H7 (cell line): ENCODE measurements at places on chromosomes 6 and 20.
A peak's percentile ranks its signal among the peaks of the same experiment; 100 is the strongest.

- DNase-seq, result peak; percentile 4
Measured at GRCh38 chr6:135537741-135538301, 40.3 kb upstream of the AHI1 start.

- DNase-seq, result no peak
Measured at GRCh38 chr6:53627391-53628218, 38.0 kb downstream of the KLHL31 start.

GRCh38 chr6:100346828-100347227, 117.9 kb downstream of the SIM1 start:
- no peak for DNase-seq

GRCh38 chr6:163753430-163753829, 338.9 kb downstream of the QKI start:
- no peak for DNase-seq

- no peak for DNase-seq
Measured at GRCh38 chr6:63140692-63141318, 70.5 kb upstream of the FKBP1C start.

DNA sequence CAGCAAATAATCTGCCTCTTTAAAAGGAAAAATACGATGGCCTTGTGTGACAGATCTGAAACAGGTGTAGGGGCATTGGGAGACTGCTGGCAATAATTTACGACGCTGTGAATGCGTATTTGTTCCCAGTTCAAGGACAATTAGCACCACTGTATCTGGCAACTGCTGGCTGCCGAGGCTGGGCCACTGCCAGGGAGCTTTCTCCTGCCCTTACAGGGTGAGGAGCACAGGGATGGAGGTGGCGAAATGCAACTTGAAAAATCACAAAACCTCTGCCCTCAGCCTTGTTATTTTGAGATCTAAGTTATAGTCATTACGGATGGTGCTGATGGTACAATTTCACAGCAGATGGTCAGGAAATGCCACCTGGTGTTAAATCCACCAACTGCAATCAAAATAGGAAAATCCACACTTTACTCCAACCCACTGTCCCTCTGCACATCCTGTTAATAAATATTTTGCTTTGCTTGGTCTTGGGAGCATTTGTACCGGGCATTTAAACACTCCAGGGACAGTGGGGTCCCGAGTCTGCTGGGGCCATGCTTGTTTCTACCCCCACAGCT, 6.4 kb downstream of the MYLK4 start:
- no peak for DNase-seq

DNA sequence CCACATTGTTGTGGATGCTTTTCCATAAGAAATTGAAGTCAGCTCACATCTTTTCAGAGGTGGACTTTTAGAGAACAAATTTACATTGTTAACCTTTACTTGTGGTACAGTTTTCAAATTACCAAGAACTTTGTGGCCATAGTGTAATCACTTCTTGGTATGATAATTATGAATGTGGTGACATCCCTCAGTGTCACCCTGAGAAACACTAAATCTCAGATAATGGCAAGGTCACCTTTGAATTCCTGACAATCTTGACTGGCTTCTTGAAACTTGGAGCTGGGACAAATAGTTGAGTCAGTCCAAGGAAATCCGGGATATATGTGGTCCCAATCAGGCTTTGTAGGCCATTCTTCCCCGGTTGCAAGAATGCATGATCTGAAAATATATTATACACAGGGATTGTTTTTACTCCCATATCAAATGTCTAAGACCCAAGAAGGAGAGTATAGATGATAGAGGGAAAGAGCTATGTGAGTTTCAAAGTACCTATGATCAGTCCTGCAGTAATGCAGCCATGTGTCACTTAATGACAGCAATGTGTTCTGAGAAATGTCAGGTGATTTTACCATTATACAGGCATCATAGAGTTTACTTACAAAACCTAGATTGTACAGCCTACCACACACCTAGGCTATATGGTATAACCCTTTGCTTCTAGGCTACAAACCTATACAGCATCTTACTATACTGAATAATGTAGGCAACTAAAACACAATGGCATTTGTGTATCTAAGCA, 120.8 kb upstream of the MTHFD1L start:
- no peak for DNase-seq

GRCh38 chr20:35087791-35088190, 4.8 kb downstream of the TRPC4AP start:
- DNase-seq, result no peak

- no peak for DNase-seq
Measured at GRCh38 chr6:38552121-38552520, 87.6 kb downstream of the BTBD9 start.

- DNase-seq, result no peak
Measured at GRCh38 chr6:7906741-7907140, 3.8 kb downstream of the TXNDC5 start.

GRCh38 chr20:62760856-62761758, 35.2 kb upstream of the MRGBP start:
- no peak for DNase-seq

GRCh38 chr6:135985471-135985870, 134.0 kb downstream of the PDE7B start:
- no peak for DNase-seq

- peak; percentile 13 for DNase-seq
Measured at GRCh38 chr6:97215157-97215769, 67.8 kb downstream of the MMS22L start.

- no peak for DNase-seq
Measured at GRCh38 chr6:148525453-148525852, 182.8 kb downstream of the SASH1 start.

- no peak for DNase-seq
Measured at GRCh38 chr6:48826901-48827701, 636.0 kb downstream of the MMUT start.

GRCh38 chr6:163165155-163165910, 249.2 kb upstream of the QKI start:
- no peak for DNase-seq

GRCh38 chr6:144449218-144449617, 164.1 kb downstream of the UTRN start:
- no peak for DNase-seq

DNA sequence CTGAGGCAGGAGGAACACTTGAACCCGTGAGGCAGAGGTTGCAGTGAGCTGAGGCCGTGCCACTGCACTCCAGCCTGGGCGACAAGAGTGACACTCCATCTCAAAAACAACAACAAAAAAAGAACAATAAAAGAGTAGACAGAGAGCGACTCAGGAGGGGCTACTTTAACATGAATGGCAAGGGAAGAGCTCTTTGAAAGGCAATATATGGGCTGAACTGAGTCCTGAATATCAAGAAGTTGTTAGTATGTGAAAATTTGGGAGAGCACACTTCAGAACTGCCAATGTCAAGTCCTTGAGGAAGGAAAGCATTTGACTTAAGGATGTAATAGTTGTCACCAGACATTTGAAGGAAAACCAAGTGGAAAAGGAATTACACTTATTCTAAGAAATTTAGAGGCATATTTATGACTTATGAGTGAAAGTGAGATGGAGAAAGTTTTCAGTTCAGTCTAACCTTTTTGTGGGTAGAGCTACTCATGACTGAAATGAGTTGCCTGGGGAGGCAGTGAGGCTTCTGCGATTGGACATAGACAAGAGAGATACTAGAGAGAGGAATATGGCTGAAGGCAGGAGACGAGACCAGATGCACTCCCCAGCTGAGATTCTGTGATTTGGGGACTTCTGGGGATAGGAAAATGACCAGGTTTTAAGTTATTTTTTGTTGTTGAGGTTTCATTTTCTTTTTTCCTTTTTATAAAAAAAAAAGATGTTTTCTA, 48.6 kb upstream of the SLC16A10 start:
- no peak for DNase-seq

DNA sequence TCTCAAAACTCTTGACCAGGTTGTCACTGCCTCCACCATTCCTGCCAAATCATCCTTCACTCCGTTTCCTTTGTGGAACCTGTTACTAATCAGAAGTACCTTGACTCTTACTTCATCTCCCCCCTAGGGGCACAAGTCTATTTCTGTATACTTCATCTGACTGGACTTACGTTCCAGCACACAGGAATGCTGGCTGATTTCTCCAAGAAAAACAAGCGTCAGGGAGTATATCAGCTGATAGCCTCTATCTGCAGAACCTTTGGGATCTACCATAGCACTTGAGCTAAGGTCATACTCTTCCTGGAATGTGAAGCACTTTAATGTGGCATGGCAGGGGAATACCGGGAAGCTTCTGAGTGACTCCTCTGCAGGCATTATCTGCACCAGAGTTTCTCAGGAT, 178.1 kb upstream of the MOCS1 start:
- DNase-seq, result no peak

DNA sequence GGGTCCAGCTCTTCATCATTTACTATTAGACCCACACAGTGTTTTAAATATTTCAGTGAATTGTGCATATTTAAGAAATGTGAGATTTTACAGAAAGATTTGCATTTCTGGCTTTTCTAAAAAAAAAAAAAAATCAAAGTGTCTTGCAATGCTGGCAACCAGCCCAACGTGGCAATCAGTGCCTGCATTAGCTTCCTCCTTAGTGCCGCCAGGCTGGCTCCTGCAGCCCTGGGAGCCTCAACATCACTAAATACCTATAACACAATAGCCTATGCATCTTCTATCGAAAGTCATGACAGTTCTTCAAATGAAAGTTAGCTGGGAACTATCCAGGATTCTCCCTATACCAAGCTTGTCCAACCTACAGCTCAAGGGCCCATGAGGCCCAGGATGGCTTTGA, 9.4 kb upstream of the CD93 start:
- no peak for DNase-seq

DNA sequence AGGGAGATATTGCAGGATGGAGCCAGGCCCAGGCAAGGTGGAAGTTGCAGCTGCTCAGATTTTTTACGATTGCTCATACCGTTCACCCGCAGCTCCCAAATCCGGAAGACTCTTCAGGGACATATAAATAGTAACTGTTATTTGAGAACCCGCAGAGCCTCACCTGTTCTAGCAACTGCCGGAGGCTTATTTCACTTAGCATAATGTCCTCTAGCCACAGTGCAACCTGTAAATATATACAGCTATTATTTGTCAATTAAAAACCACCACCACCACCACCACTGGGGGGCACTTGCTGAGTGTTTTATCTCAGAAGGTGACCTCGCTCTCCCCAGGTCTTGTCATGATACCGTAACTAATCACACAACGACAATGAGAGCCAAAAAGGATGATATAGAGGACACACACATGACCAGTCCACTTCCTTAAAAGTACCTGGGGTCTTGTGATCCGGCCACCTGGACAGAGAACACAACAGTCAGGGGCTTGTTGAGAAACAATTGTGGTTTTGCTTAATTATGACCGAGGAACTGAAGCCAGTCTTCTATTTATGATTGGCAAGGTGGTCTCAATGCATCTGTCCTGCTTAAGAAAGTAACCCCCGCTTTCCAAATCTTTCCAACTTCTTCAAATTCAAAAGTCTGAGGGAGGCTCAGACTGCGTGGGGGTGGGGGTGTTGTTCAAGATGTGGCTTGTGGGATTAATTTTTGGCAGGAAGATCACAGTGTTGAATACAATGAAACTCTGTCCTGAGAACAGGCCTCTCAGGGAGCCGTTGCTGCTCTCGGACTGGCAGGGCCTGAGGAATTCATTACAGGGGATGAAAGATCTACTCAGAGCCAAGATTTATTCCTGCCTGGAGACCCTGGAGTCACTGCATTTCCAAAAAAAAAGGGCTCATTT, 107.7 kb upstream of the PRND start:
- peak; percentile 65 for DNase-seq

- peak; percentile 61 for DNase-seq
Measured at GRCh38 chr20:40966103-40966502, 62.5 kb upstream of the TOP1 start.

GRCh38 chr6:26215585-26216358, 128.5 kb downstream of the HFE start:
- no peak for DNase-seq

DNA sequence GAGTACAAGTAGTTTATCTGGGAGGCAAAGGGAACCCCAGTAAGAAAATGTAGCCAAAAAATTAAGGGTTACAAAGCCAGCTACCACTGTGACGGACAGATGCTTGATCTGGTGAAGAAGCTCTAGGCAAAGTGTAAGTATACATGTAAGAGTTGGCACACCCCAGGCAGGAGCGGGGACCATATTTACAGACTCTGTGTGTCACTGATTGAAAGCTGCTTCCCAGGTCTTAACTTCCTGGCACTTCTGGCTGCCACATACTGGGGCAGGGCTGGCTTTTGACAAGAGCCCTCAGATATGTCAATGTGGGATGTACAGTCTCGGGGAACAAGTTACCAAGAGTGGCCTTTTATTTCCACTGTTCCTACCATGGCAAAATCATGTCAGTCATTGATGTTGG, 48.0 kb upstream of the BCLAF1 start:
- DNase-seq, result no peak

GRCh38 chr6:147900247-147900830, 391.8 kb downstream of the SAMD5 start:
- no peak for DNase-seq

DNA sequence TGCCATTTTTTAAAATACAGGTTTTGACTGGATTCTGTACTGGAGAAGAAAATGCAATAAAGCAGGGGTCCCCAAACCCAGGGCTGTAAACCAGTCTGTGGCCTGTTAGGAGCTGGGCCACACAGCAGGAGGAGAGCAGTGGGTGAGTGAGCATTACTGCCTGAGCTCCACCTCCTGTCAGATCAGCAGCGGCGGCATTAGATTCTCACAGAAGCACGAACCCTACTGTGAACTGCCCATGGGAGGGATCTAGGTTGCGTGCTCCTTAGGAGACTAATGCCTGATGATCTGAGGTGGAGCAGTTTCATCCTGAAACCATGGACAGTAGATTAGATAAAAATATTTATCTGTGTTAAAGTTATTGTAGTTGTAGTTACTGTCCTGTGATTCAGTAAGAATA, 21.1 kb upstream of the FBXO9 start:
- no peak for DNase-seq

GRCh38 chr20:56943946-56944945, 315.1 kb downstream of the TFAP2C start:
- DNase-seq, result no peak

- DNase-seq, result no peak
Measured at GRCh38 chr6:57301757-57302156, 15.7 kb upstream of the PRIM2 start.

- DNase-seq, result no peak
Measured at GRCh38 chr6:72770959-72771358, 149.1 kb downstream of the KCNQ5 start.

DNA sequence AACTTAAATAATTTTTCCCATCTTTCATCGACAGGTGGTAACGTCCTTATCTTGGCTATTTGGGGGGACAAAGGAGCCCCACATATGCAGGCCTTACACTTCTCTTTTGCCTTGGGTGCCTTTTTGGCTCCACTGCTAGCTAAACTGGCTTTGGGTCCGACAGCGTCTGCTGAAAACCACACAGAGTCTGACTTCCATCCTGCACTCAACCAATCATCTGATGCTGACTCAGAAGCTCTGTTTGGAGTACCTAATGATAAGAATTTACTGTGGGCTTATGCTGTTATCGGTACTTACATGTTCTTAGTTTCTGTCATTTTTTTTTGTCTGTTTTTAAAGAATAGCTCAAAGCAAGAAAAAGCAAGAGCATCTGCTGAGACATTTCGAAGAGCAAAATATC, 178.5 kb downstream of the SLC16A10 start:
- no peak for DNase-seq

DNA sequence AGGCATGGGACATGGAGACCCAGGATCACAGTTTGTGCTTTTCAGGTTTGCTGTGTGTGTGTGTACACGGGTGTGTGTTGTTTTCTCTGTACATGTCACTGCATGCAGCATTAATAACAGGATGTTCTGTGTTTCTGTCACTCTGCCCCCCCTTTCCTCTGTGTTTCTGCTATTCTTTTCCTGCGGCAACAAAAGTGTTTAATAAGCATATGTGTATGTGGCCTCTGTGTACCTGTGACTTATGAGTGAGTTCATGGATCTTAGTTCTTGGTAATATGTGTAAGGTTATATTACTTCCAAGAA, 9.8 kb downstream of the SYNGAP1 start:
- no peak for DNase-seq
